ENCODE measurements at places on chromosomes 12 and 14.
A peak's percentile ranks its signal among the peaks of the same experiment; 100 is the strongest.

DNA sequence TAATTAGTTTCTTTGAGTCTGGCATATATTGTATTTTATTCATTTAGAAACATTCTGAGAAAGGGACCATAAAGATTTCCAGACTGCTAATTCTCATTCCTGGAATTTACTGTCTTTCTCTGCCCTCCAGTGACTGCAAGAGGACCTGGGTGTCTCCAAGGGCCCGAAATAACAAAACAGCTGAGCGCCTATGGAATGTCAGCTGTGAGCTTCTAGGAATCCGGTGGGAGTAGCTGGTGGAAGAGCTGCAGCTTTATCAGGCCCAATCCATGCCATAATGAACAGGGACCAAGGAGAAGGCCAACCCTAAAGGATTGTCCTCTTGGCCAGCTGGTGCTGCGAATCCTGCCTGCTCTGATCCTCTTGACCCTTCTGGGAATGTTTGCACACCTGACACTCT, 31.9 kb downstream of the RDH12 start:
- no peak for DNase-seq

GRCh38 chr14:99361596-99362215, 89.7 kb upstream of the BCL11B start:
- no peak for DNase-seq

DNA sequence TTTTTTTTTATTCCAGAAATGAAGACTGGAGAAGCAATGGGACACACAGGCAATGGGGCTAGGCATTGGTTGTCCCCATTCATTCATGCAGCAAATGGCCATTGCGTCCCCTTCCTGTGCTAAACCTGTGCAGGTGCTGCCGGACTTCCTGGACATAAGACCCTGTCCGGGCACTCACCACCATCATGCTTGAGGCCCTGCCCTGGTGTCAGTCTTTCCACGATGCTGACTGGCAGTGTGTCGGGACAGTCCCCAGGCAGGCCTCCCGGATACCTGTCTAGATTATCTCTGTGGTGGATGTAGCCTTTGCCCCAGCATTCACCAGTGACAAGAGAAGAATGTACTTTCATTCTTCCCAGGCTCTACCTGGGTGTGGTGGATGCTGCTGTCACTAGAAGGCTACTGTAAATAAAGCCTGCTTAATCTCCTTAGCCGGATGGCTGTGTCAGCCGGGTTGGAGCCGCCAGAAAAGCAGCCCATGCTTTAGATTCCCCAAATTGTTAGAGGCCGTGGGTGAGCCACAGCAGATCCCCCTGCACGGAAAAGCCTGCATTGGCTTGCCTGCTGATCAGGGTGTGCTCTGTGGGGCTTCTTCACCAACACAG, 94.5 kb upstream of the PARP11 start:
- no peak for DNase-seq

DNA sequence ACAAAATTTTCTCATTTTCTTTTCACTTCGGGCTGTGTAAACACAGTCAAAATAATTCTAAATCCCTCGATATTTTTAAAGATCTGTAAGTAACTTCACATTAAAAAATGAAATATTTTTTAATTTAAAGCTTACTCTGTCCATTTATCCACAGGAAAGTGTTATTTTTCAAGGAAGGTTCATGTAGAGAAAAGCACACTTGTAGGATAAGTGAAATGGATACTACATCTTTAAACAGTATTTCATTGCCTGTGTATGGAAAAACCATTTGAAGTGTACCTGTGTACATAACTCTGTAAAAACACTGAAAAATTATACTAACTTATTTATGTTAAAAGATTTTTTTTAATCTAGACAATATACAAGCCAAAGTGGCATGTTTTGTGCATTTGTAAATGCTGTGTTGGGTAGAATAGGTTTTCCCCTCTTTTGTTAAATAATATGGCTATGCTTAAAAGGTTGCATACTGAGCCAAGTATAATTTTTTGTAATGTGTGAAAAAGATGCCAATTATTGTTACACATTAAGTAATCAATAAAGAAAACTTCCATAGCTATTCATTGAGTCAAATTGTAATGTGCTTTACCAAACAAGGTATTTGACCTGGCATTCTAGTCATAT, 4.8 kb downstream of the CDKN1B start:
- no peak for DNase-seq

GRCh38 chr12:47545938-47546609, 159.8 kb downstream of the RPAP3 start:
- DNase-seq = no peak

DNA sequence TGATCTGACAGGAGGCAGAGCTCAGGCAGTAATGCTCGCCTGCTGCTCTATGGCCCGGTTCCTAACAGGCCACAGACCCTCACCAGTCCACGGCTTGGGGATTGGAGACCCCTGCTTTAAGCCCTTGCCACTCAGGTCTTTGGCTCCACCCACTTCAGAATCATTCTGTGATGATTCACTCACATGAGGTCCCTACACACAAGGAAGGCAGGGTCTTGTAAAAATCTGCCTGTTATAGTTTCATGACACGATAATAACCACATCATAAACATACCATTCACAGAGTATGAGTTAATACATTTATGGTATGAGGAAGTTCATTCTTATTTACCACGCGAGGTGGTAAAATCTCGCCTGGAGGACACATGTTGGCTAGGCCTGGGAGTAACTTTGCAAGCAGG, 29.0 kb upstream of the MAX start:
- DNase-seq = peak; percentile 27

DNA sequence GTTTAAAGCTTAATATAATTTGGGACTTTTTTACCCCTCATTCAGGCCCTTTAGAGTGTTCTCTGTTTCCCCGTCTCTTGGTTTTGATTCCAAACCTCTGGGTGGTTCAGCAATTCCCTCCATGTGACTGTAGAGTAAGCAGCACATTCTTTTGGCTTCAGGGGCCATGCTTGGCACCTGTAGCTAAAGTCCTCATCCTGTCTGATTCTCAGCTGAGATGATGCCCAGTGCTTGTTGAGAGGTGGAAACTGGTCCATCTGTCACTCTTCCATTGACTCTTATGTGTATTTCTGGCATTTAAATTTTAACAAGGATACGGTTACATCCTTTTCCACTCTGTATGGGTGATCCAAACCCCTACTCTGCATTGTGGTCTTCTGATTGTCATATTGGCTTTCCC, 127.1 kb downstream of the DIO2 start:
- no peak for DNase-seq

All from HCT116 (cell line).